ENCODE measurements at places on chromosomes 13 and 19. TPM values are rescaled to one million over a fixed set of nuclear protein-coding genes. Genes with fewer than 3 reads are reported as not detected.
A peak's percentile ranks its signal among the peaks of the same experiment; 100 is the strongest.

Gene TTYH1
- 0.32 TPM for polyA plus RNA-seq

Gene SIGLEC9
- not detected for polyA plus RNA-seq

DNA sequence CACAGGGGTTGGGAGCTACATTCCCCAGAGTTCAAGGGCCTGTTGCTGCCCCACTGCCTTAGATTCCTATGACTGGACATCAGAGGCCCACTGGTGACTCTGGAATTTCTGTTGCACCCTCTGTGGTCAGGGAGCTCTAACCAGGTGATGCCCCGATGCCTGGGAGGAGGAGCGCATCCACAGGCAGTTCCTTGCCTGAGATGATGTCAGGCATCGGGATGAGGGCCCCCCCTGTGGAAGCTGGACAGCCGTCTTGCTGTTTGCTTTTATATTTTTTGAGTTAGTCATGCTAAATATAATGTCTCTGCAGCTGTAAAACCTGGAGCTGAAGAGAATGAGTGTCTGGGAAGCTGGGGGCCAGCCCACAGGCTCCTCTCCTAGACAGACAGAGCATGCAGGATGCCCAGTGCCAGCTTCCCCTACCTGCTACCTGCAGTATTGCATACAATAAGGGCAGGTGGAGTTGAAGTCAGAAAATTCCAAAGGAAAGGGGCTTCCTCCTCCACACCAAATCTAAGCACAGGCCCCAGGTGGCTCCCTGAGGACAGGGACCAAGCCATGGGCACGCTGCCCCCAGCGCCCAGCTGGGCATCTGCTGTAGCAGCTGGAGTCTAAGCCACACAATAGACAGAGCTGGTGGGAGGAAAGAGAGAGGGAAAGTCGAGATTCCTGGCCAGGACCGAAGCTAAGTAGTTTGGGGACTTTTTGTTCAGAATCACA is 16.2 kb downstream of the COL4A2 start:
- DNase-seq, result peak; percentile 61

DNA sequence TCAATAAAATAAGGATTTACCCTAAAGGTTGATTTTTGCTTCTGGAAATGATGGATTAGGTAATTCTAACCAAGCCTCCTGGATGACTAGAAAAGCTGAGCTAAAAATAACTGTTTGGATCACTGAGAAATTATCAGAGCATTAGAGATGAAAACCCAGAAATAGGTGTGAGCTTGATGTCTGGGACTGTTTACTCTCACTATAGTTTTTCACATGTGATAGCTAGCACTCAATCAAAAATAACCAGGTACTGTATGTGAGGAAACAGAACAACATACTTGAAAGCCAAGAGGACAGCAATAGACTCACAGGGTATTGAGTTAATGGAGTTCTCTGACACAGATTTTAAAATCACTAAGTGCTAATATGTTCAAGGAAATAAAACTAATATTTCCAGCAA is 9.5 kb downstream of the ZAR1L start:
- no peak for DNase-seq

- no peak for DNase-seq
Observed at GRCh38 chr13:28568286-28568685, 73.4 kb upstream of the FLT1 start.

GRCh38 chr19:49231804-49232203 is 74.2 kb downstream of the TRPM4 start:
- DNase-seq, result no peak

- DNase-seq, result peak; percentile 19
Observed at GRCh38 chr13:113105032-113105920, at the start of gene F7. Gene F7, plus strand, starts transcription at chr13:113105791. Its CDS starts 51 bp downstream, at chr13:113105842.

Gene TNNI3
- polyA plus RNA-seq, result 6.2 TPM

DNA sequence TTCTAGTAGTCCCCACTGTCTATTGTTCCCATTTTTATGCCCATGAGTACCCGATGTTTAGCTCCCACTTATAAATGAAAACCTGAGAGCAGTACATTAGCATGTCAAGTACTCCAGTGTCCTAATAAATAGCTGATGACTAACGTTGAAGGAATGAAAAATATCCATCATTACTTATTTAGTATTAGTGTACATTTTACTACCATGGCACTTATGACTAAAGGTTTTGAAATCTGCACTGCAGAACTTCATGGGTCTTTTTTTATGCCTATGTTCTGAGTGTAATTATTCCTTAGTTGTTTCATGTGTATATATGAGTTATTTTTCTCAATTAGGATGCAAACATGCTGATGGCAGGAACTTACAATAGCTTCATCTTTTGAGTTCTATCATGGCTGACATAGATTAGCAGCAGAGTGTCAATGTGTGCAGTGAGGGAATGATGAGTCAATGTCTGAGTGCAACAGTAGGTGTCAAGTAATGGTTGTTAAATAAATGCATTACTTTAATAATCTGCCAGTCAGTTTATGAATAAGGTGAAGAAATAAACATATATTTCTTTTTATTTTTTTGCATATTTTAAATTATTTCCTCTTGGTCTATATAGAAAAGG is 188.4 kb downstream of the ITGBL1 start:
- DNase-seq, result peak; percentile 20

DNA sequence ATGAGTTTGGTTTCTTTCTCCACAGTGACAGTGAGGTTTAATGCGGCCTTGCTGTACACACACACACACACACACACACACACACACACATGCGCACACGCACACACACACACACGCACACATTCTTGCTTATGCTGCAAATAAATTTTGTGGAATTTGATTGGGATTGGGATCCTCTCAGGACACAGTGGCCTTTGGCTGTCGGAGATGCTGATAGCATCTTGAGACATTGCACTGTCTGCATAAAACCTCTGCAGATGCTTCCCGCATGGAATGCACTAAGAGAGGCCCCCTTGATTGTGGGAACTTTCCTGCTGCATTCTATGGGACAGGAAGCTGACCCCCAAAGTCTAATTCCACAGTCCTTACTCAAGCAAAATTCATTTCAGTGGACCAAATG is 145.6 kb downstream of the FLT1 start:
- DNase-seq, result no peak

- DNase-seq, result no peak
Observed at GRCh38 chr13:53124623-53125022, 96.0 kb downstream of the OLFM4 start.

Gene ZGLP1
- polyA plus RNA-seq, result 1.9 TPM

DNA sequence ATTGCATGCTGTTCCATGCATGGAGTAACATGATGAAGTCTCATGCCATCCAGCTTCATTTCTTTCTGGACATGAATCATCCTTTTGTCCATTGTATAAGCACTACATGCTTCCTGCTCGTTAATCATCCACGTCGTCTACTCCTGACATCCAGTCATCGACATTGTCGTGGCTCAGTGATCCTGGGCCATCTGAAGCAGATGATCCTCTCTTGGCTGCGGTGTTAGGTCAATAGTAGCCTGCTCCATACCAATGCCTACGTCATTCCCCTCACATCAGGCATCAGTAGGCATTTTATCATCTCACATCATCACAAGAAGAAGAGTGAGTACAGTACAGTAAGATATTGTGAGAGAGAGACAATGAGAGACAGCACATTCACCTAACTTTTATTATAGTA is 7.9 kb upstream of the MYO16 start:
- no peak for DNase-seq

Measured in A549 (cell line).